Substantia nigra (tissue), 51 donors: ENCODE measurements at places on chromosomes 16 and 17.

DNA sequence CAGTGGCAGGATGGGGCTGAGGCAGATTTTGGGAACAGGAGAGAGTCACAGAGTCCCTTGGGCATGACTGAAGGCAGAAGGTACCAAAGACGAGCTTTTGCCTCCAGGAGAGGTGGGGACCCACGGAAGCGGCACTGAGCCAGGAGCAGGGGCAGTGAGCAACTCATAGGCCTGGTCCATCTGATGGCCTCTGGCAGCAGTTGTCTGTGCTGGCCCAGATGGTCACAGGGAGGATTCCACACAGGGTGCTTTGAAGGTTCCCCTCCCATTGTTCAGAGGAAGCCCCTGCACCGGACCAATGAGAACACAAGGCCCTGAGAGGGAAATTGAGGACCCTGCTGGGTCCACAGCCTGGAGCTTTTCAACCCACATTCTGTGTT is 360.3 kb upstream of the TNRC6C start:
- no peak for DNase-seq

DNA sequence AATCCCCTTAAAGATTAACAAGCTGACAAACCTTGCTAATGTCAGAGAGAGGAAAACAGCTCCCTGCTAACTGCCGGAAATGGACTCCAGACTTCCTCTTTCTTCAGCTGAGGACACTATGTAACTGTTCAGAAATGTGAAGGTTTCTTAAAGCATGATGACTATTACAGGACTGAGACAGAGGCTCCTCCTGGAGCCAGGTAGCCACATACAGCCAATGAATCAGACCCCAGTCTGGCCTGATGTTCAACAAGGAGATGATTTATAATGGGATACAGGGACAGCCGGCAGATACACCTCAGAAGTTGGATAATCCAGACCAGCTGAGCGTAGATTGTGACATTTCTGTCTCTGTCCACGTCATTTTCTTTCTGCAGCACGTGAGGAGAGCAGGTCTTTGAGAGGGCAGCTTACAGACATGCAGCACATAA is 216.2 kb downstream of the HS3ST3A1 start:
- DNase-seq = no peak

DNA sequence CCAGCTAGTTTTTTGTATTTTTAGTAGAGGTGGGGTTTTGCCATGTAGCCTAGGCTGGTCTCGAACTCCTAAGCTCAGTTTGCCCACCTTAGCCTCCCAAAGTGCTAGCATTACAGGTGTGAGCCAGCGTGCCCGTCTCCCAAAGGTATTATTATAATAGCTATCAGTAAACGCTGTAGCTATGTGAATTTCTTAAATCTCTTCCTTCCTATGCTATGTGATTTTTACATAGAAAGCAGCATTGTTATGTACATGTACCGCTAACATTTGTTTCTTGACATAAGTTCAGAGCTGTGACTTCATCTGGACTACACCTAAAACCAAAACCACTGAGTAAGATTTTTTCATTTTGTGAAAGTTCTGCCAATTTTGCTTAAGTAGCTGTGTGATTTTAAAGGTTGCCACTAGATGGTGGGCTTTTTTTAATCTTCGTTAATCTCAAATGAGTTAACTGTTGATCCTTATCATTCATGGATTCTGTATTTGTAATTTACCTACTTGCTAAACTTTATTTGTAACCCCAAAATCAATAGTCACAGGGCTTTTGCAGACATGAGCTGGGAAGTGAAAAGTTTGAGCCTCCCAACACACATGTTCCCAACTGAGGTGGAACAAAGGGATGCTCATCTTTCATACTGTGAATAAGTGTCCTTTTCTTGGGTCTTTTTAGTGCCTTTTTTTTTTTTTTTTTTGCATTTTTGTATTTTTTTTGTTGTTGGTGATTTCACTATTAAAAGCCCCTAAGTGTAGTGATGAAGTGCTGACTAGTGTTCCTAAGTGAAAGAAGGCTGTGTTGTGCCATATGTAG is 21.9 kb downstream of the PRKAR1A start:
- DNase-seq = no peak

GRCh38 chr16:20910781-20911321 is 10.3 kb downstream of the LYRM1 start:
- no peak for DNase-seq

- no peak for DNase-seq
Measured at GRCh38 chr17:41705271-41705991, 6.7 kb upstream of the GAST start.

GRCh38 chr17:75632428-75632827 is 806 bp upstream of the SMIM5 start:
- DNase-seq = no peak

DNA sequence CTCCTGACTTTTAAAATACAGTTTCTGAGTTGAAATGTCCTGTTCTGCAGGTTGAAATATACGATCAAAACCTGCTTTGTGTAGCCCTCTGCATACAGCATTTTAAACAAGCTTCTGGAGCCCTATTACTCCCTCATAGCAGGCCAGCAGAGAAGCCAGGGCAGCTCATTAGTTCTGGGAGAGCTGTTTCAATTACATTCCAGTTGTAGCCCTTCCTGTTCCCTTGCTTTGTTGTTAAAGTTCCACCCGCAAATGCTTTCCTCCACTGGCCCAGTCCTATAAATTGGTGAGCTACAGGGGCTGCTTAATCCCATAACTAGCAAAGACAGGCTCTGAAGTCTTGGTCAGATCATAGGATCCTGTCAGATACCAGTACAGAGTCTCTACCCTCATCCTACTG is 162.5 kb downstream of the SLC39A11 start:
- DNase-seq = no peak

GRCh38 chr17:13597723-13598347 is 3.9 kb downstream of the HS3ST3A1 start:
- DNase-seq = peak; percentile 3

DNA sequence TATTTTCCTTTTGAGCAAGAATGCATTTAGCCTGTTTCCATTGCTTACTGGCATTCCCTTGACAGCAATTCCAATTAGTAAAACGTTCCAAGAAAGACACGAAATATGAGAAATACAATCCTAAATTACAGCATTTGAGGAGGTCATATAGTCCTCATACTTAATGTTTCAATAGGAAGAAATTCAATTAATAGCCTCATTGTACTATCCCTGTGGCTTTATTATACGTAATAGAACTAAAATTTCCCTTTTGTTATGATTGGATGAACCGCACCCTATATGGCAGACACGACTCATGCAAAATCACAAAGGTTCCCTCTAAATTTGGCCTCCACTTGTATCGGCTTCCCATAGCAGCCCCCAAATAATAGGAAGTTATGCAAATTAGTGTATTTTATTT is 291.7 kb downstream of the CEP112 start:
- no peak for DNase-seq

DNA sequence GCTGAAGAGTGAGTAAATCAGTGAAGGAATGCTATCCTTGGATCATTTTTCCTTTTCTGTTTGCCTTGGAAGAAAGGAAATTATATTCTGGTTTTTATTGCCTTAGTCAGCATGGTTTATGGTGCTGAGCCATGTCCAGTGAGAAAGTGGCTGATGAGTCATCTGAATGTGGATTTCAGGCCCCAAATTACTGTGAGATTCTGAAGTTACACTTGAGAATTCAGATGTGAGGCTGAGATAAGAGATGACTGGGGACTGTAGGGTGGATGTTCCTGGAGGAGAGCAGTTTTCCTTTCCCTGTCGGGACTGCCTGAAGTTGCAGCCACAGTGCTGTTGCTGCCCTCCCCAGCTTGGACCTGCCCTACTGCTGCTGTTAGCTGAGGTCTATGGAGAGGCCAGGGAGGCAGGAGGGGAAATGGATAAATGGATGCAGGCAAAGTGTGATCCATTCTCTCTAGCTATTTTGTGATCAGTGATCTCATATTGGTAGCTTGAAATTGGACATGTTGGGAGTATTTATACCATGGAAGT is 4.2 kb upstream of the MAP3K14 start:
- DNase-seq = no peak

GRCh38 chr17:44108440-44109311 is 14.8 kb downstream of the HDAC5 start:
- DNase-seq = no peak
